Right kidney (tissue), 9 donors: ENCODE measurements at places on chromosomes 5 and 9.

GRCh38 chr5:175363300-175363699 lies 80.7 kb downstream of the DRD1 start:
- no peak for DNase-seq

GRCh38 chr9:70656281-70656680 lies 241.8 kb upstream of the KLF9 start:
- DNase-seq, result no peak

DNA sequence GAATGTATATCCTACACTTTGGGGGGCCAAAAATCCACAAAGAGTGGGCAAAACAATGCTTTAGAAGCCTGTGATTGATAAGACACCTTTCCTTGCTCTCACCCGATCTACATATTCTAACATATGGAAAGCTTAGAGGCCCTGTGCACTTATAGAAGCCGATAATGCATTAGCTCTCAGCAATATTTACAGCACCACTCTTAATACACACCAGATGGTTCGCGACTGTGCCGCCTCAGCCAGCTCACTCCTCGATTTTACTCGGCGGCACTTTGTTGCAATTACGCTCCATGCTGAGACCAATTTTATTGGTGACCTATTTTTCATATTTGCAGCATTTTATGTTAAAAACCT lies 18.8 kb downstream of the NR2F1 start:
- DNase-seq, result peak; percentile 74

DNA sequence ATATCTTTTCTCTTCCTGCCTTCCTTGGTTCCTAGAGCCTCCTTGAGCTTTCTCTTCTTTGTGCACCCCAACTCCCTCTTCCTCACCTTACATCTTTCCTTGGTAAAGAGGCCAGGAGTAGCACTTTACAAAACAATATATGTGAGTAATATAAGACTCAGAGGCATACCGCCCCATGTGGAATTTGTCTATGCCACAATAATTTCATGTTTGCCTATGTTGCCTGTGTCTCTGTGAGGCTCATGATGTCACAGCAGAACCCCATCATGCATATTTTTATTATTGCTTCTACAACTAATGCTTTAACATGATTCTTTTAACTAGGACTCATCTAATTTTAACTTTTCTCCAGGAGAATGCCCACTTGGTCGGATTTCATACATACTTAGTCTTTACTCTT lies 15.0 kb upstream of the LVRN start:
- no peak for DNase-seq

DNA sequence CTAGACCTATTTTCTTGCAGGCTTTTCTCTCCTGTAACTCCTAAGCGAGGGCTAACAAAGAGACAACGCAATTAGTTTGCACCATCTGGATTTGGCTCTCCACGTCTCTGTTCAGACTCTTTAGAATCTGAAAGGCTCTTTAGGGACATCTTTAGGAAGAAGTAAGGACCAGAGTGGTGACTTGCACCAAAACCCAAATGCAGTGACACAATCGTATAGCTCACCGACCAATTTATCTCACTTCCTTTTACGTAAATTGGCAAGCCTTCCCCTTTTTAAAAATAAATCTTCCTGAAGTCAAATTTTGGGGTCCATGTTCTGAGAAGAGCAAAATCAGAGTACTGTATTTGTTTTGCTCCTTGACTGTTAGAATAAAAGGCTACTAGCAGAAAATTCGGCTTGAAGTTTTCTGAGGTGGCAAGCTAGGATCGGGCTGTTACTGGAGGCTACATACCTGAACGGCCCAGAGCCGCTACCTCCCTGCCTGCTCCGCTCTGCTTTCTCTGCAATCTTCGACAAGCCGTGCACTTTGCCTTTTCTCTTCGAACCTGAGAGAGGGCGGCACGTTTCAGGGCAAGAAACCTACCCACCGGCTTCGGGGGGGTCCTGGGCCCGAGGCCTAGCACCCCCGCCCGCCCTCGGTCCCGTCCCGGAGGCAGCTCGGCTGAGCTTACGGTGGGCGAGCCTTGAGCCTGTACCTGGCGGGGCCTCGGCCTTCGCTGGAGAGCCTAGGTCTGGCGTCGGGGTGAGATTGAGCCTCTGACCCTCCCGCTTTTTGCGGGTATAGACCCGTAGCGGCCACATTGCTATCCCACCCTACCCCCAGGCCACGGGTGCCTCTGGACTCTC lies 537 bp downstream of the MEIKIN start:
- no peak for DNase-seq

GRCh38 chr9:76218886-76219445 lies 175.3 kb downstream of the RFK start:
- DNase-seq, result peak; percentile 19

DNA sequence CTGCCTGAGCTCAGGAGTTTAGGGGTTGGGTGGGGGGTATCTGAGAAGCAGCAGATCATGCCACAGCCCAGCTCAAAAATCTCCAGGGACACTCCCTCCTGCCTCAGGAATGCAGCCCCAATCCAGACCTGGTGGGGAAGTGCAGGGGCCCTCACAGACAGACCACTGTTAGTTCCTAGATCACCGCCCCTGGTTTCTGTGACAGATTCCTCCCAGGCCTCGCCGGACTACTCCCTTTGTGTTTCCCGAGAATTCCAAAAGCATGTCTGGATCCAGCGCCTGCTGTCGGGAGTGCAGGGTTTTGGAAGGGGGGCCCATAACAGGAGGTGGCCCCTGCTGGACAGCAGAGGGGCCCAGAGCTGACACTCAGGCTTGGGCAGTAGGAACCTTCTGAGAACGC lies 74.5 kb downstream of the CTSL start:
- no peak for DNase-seq

- DNase-seq, result peak; percentile 69
Observed at GRCh38 chr9:110049699-110050450, 158.1 kb downstream of the C9orf152 start.

DNA sequence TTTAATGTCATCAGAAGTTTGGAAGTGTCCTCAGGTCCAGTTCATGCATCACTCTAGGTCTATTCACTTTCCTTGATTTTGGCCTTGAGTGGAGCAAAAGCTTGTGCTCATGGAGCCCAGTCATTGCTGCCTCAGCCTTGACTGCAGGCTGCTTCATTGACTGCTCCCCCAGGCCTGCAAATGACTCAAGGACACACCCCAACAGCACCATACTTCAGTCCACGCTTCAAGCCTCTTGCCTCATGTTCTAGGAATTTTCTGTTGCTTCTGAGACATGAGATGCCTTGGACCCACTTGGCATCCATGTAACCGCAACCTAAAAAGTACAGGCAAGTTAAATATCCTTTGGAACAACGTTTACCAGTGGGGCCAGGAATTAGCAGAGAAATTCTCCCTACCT lies 193.7 kb downstream of the PIK3R1 start:
- no peak for DNase-seq

GRCh38 chr9:129988607-129989361 lies 54.2 kb downstream of the FNBP1 start:
- no peak for DNase-seq

DNA sequence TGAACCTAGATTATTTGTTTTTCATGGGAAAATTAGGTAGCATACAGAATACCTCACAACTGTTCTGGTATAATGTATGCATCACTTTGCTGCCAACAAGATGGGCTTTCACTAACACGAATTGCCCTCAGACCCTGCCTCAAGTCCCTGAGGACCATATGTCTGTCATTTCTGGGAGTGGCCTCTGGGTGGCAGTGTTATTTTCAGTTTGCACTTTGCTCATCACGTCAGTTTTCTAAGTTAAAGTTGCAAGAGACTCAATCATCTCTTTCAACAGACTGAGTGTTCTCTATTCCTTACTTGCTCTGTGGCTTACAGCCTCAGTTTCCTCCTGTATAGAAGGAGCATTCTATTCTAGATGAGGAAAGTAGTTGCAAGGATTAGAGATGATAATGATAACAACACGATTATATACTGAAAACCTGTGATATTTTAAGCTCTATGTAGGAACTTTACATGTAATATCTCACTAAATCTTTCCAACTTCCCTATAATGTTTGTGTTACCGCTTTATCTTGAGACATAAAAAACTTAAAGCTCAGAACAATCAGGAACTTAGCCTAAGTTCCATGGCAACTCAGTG lies 55.7 kb downstream of the TSSK1B start:
- DNase-seq, result no peak

- no peak for DNase-seq
Observed at GRCh38 chr5:72355706-72356299, 35.6 kb downstream of the PTCD2 start.

DNA sequence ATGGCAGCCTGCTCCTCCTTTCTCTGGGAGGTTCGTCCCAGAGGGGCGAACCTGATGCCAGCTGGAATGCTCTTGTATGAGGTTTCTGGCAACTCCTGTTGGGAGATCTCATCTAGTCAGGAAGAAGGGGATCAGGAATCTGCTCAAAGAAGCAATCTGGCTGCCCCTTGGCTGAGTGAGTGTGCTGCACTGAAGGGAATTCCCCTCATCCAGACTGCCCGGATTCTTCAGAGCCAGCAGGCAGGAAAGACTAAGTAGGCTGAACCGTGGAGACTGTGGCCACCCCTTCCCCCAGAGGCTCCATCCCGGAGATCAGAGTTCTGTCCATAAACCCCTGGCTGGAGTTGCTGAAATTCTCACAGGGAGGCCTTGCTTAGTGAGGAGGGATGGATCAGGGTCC lies 476.0 kb downstream of the CSNK1G3 start:
- DNase-seq, result no peak

- no peak for DNase-seq
Observed at GRCh38 chr9:97188545-97188944, 118.9 kb upstream of the CCDC180 start.

GRCh38 chr5:146451411-146451810 lies 4.3 kb downstream of the TCERG1 start:
- no peak for DNase-seq

GRCh38 chr5:152083231-152083630 lies 158.6 kb upstream of the GLRA1 start:
- no peak for DNase-seq

DNA sequence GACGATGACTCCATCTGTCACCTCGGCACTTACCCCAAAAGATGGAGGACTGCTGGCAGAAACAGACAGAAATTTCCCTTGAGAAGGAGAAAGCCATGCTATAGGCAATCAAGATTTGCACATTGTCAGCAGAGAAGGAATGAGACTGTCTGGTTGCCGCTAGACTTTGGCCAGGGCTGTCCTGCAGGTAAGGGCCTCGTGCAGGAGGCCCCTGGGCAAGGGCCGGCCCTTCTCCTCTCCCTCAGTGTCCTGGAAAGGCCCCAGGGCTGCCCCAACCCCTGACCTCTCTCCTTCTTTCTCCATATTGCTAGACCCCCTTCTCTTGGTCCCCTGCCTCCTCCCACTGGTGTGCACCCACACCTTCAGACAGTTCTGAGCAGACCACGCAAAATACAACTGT lies 14.6 kb upstream of the KCNIP1 start:
- DNase-seq, result no peak

DNA sequence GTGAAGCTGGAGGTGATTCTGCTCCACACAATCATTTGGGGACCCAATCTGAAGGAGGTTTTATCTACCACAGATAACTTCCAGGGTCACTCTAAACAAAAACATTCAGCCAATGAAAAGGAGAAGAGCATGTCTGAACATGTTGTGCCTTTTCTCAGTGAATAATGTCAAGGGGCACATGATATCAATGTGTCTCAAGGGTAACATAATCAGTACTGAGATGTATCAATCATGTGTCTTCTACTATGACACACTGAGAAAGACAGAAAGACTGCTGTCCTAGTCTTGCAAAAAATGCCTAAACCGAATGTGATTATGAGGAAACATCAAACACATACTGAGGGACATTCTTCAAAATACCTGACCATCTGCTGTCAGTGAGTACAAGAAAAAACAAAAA lies 25.4 kb upstream of the RASA1 start:
- DNase-seq, result no peak

- peak; percentile 11 for DNase-seq
Observed at GRCh38 chr5:57841676-57842363, 359.2 kb upstream of the ACTBL2 start.

DNA sequence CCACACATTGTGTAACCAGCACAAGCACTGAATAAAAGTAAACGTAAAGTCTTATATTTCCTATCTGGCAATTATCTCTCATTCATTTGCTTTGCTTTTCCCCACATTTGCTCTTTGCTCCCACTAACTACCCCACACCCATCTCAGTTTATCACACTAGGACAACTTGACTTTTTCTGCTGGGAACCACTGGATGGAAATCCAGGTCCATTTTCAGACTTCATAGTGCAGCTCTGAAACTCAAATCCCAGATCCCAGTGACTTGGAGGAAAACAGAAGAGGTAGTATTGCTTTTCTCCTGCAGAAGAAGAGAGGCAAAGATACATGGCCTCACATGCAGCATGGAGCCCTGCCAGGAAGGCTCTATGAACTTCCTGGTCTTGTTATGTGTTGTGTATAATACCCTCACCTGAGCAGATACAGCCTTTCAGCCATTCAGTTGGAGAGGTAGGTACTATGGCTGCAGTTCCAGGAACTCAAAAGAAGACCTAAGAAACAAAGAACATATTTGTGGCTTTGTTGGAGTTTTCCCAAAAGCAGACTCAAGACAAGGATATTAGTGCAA lies 90.0 kb upstream of the NIPBL start:
- DNase-seq, result no peak

GRCh38 chr5:135750506-135750905 lies 84.0 kb upstream of the SLC25A48 start:
- DNase-seq, result no peak

DNA sequence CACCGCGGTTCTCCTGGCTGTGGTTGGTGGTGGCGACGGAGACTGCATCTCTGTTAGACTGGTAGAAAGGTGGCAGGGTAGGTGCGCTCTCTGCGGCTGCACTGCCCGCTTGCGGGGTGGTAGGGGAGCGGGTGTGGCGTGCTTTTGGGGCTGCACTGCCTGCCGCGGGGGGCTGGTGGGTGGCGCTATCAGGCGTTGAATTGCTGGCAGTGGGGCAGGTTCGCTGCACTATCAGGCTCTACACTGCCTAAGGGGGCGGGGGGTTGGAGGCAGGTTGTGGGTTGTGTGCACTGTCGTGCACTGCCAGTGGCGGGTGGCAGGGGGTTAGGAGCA lies 21.0 kb upstream of the TRIM52 start:
- no peak for DNase-seq

- DNase-seq, result no peak
Observed at GRCh38 chr9:8456344-8456743, 656.8 kb upstream of the DMAC1 start.
